ENCODE measurements at places on chromosomes 2 and 18.

DNA sequence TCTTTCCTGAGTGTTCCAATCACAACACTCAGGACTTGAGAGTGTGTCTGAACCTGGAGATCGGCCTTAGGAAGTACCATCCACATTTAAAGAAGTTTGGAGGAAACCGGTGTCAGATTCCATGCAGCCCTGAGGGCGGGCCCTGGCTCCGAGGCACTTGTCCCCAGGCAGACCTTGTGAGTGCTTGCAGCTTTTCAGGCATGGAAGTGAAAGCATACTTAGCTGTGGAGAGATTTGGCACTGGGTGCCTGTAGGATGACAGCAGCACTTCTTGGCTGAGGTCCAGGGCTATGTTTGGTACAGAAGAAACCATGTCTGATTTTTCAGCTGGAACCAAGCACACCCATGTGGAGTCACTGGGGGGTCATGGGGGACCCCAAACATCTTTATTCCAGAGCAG lies 230.8 kb downstream of the SEPTIN10 start:
- no peak for DNase-seq

GRCh38 chr2:48993576-48993975 lies 160.7 kb downstream of the FSHR start:
- DNase-seq, result no peak

- no peak for DNase-seq
These were observed 50.8 kb downstream of the ATOH8 start for GRCh38 chr2:85804583-85804982.

GRCh38 chr2:135825550-135826176 lies 11.3 kb downstream of the LCT start:
- no peak for DNase-seq

GRCh38 chr2:171566753-171567152 lies 44.5 kb downstream of the CYBRD1 start:
- no peak for DNase-seq

DNA sequence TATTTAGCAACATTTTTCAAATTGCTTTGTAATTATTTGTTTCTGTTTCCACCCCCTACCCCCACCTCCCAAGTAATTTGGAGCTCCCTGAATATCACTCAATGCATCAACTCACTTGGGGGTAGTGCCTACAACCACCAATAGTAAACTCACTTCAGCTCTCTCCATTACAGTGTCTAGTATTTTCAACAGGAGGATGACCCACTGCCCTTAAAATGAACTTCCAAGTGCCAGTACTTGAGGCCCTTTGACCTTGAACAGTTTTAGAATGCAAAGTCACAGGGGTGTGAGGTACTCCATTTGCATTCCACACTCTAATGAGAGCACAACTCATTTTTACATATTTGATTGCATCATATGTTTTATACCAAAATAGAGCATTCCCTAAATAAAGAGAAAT lies 523.0 kb downstream of the ERBB4 start:
- no peak for DNase-seq

- DNase-seq, result no peak
These were observed 134.8 kb downstream of the ZNF385B start for GRCh38 chr2:179726461-179727180.

GRCh38 chr2:13193900-13194299 lies 477.2 kb downstream of the TRIB2 start:
- no peak for DNase-seq

GRCh38 chr2:173355866-173356508 lies 1.3 kb downstream of the CDCA7 start:
- DNase-seq, result no peak

DNA sequence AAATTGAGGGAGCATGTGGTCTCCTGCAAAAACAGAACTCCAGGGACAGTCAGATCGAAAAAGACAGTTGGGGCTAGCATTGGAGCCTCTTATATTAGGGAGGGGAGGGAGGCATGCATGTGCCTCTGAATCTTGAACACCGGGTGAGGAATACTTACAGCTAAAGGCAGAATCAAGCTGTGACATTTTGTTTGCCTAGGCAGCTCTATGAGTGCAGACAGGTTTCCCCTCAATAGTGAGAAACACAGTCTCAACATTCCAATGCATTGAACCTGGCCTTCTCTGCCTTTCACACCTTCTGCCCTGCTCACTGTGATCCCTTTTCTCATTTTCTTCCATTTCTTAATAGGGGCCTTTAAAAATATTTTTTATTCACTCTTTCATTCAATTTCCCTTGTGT lies 140.4 kb downstream of the THSD7B start:
- DNase-seq, result no peak

- DNase-seq, result no peak
These were observed 175.3 kb upstream of the THUMPD2 start for GRCh38 chr2:39954346-39954745.

DNA sequence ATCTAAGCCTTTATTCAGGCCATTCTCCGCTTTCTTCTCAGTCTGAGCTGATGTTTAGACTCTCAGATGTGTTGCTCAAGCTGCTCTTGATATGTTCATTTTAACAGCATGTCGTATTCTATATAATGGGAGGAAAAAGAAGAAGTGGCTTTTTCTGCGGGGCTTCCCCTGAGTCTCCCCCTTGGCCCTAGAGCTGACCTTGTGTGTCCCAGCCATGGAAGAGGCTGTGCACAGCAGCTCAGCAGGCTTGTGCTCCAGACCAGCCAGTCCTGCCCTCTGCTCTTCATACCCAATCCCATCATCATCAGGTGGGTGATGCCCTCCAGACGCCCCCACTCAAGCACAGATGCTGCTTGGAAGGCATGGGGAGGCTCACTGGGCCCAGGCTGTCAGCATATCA lies 155.1 kb upstream of the CELF4 start:
- DNase-seq, result no peak

- DNase-seq, result no peak
These were observed 179.7 kb downstream of the FAM210A start for GRCh38 chr18:13546638-13547037.

GRCh38 chr2:39937621-39938020 lies 158.6 kb upstream of the THUMPD2 start:
- DNase-seq, result no peak

DNA sequence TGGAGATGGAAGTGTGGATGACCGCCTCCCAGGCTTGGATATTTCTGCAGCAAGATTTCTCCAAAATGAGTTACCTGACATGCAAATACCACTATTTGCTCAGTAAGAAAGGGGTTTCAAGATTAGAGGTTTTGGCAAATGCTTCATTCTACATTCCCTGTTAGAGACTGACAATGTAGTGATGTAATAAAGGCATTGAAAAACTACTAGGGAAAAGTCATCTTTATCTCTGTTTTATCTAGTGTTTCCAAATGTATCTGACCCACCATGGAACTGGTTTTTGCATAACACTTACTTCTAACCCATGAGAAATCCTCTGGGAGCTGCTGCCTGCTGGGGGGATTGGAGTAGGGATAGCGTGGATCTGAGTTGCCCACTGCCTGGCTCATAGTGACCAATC lies 33.0 kb upstream of the NTSR2 start:
- DNase-seq, result no peak

- no peak for DNase-seq
These were observed 111.5 kb upstream of the GLI2 start for GRCh38 chr2:120624061-120624737.

DNA sequence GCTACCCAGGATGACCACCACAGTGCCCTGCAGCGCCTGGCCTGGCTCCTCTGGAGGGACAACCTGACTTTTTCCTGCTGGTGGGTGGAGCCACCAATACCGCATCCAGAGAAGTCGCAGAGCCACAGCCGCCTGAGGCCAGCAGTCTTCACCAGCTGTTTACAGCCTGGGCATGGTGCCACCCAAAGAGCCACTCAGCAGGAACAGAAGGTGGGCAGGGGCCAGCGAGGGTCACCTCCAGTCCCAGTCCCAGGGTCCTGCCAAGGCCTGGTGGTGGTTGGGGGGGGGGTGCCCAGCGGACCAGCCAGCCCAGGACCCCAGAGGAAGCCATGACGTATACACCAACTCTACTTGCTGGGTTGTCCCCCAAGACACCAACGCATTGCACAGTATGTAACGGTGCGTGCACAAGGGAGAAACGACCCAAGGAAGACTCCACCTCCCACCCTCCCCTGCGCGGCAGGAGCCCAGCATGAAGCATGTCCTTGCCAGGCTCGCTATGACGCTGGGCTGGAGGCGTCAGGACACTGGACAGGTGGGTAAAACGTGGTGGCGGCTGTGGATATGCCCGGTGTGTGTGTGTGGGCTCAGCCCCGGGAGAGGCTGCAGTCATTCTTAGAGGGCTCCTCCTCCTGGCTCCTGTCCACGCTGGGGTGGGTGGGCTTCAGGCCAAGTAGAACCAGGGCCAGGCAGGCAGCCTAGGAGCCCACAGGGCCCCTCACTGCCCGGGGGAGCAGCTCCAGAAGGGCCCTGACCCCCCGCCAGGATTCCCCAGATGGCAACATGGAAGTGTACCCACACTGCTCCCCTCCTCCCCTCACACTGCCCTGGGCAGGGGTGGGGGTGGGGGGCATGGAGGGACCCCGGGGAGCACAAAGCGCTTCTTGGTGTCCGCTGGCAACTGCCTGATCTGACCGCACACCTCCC lies 49.3 kb downstream of the HS6ST1 start:
- DNase-seq, result no peak

- DNase-seq, result no peak
These were observed 328.5 kb downstream of the FIGN start for GRCh38 chr2:163407296-163407695.

GRCh38 chr2:67083951-67084350 lies 313.2 kb upstream of the ETAA1 start:
- no peak for DNase-seq

GRCh38 chr2:197675711-197676188 lies 363 bp upstream of the RFTN2 start:
- no peak for DNase-seq

GRCh38 chr2:144364944-144365738 lies 154.8 kb downstream of the ZEB2 start:
- no peak for DNase-seq

DNA sequence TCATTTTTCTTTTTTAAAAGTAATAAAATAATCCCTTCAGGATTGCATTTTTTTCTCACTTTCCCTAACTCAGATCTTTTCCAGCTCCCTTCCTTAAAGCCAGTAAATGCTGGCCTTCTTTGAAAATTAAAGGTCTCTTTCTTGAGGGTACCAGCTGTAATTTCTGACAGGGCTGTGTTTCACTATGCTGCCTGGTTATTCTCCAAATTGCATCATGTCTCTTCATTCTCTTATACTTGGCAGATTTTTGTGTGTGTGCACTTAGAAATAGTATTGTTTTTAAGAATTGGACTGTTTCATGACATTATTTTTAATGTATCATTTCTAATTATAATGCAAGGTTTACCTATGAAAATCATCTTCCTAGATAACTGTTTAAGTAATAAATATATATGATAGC lies 72.0 kb upstream of the EPB41L5 start:
- DNase-seq, result no peak

- no peak for DNase-seq
These were observed 2.9 kb upstream of the OTOF start for GRCh38 chr2:26480566-26481423.
